ENCODE measurements at places on chromosomes 5 and 9.

DNA sequence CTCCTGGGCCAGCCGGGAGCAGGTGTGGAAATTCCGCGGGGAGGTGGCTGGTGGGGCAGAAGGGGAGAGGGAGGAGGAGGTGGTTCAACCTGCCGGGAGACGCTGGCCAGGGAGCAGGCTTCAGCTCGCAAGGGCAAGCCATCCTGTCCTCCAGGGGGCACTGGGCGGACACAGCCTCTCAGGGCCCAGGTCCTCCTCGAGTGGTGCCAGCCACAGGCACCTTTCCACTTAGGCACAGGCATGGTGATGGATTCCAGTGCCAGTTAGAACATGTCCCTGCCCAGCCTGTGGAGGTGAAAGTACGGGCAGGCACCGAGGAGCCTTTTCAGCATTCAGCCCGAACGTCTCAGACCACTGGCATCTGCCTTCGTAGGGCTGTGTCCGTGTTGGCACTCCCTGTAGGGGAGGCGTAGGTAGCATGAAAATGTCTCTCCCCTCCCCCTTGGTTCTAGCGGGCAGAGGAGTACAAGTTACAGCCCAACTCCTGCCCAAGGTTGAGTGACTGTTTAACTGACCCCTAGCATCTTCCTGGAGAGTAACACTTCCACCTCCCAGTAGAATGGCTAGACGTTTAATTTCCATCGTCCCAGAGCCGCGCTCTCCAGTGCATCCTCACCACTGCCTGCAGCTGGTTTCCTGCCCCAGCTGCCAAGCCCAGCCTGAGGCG, 48.9 kb downstream of the DAB2IP start:
- DNase-seq = no peak

DNA sequence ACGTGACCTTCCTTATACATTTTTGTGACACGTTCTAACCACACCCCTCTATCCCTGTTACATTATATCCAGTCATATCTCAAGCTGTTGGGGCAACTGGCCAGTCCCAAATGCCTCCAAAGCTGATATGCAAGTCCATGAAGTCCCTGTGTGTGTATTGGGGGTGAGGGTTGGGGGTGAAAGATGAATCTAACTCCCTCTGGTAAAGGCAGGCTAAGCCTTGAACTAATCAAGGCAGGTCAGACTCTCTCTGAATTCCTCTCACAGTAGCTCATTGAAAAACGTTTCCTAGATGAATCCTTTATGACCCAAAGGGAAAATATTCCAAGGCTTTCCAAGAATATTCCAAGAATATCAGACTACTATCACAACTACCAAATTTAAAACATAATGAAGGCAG, 174.4 kb downstream of the MUSK start:
- DNase-seq = no peak

DNA sequence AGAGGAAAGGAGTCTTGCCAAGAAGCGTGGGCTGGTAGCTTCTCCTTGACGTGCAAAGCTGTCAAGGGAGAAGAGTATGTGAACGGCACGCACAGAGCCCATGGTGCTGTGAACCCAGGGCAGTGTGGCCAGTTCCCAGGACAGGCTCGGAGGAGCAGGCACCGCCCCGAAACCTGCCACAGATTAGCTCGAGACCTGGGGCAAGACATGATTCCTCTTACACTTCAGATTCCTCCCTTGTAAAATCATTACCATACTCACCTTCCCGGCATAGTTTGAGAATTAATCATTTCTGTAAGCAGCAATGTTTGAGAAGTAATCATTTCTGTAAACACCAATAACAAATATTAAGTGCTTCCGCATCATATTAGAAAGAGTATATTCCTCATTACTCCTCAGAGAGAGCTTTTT, 19.9 kb downstream of the GOLM1 start:
- no peak for DNase-seq

GRCh38 chr5:111948092-111948841, 191.3 kb upstream of the NREP start:
- no peak for DNase-seq

GRCh38 chr9:113522858-113523257, 59.3 kb downstream of the RGS3 start:
- no peak for DNase-seq

- DNase-seq = no peak
Measured at GRCh38 chr5:80655231-80655774, 520 bp upstream of the DHFR start.

GRCh38 chr5:178564811-178565550, 25.2 kb downstream of the COL23A1 start:
- no peak for DNase-seq

DNA sequence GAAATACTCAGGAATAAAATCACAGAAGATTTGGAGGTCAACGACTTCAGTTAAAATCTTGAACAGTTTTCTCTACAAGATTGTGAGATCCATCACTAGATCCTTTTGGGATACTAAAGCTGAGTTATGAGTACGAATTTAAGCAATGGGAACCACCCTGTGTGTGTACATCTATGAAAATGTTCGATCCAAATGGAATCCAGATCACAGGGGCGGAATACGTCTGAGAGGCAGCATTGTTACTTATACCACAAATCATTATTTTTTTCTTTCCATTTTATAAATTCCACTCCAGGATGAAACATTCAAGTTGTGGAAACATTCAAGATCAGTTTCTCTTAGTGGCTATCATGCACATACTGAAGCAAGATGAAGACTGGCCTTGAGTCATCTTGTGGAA, 239.3 kb upstream of the PAPPA start:
- DNase-seq = no peak
